ENCODE measurements at places on chromosomes 4 and X.
A peak's percentile ranks its signal among the peaks of the same experiment; 100 is the strongest.

- no peak for DNase-seq
Measured at GRCh38 chr4:53169695-53170617, 195.9 kb downstream of the SCFD2 start.

DNA sequence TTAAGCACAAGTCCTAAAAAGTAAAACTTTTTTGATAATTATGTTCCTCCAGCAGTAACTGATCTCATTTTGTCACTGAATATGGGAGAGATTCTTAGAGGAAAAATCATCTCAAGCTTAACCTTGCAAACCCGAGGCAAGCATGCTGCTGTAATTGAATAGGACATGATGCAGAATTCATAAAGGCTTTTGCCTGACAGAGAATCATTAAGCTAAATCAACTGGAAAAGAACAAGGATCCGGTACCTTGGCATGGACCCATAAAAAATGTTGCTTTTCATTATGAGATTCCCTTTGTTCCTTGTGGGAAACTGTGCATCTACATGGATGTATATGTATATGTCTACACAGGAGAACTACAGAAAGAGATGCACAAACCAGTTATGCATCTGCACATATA lies 149.1 kb downstream of the PAPSS1 start:
- no peak for DNase-seq

GRCh38 chr4:13778367-13778766 lies 150.8 kb upstream of the BOD1L1 start:
- DNase-seq = no peak

DNA sequence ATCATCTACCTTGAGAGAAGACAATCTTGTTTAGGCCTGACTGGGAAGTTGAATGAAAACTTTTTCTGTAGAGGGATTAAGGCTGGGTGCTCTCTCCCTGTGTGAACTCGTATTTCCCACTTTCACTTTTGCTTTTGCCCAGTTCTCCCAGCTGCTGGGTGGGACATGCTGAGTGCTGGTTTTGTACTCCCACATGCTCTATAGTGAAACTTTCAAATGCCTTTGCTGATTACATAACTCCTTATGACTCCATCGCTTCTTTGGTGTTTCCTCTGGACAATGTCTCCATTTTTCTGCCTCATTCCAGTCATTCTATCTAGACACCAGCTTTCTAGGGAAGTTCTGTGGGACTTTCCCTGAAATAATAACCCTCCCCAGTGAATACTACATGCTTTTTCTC lies 100.5 kb downstream of the CLNK start:
- no peak for DNase-seq

DNA sequence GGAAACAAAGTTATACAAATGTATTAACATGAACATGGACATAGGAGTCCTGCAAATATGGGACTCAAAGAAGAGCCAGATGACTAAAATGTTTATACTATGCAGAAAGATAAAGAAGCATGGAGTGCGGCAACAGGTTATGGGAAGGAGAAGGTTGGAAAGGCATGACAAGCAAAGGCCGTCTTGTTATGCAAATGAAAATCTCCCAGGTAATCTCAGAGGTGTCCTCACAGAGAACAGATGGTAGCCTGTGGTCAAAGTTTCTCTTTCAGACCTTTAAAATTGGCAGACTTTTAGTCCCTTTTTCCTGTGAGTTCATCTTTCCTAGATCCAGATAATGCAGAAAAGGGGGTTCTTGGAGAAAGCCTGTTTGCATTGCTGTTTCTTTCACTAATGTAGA lies 116.4 kb upstream of the BEND4 start:
- no peak for DNase-seq

GRCh38 chr4:76548704-76549103 lies 113.7 kb downstream of the SHROOM3 start:
- no peak for DNase-seq

GRCh38 chrX:154398668-154399526 lies 720 bp downstream of the RPL10 start:
- DNase-seq = peak; percentile 72

DNA sequence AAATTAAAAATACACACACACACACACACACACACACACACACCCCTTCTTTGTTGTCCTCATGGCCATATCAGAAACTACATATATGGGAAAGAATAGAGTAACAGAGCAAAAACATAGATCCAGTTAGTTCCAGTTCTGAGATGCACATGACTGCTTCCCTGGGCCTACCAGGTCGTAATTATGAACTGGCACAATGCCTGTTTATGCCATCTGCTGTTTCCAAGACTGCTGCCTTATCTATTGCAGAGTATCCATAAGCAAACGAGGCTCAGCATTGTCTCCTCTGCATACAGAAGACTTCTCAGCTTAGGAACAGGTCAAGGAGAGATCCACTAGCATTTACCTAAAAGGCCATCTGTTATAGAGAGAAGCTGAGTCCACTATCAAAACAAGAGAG lies 789.0 kb downstream of the TECRL start:
- no peak for DNase-seq

DNA sequence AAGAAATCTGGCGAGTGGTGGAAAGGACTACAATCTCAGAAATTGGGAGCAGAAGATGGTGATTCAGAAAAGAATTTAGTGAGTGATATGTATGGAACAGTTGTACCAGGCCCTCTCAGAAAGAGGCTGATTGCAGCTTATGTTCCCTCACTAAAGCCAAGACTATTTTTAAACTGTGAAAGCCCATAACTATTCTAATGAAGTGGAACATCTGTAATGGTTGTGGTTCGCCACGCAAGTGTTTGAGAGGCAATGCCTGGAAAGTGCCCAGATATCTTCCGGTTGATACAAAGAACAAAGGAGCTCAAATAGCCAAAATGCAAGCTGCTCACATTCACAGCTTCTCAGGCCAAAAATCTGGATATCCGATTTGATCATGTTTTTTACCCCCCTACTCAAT lies 1250.7 kb downstream of the RAPGEF2 start:
- no peak for DNase-seq

- peak; percentile 83 for DNase-seq
Measured at GRCh38 chr4:105708181-105709080, at the start of the genes GSTCD and INTS12. GSTCD (plus strand) TSS chr4:105708784; CDS start chr4:105717614, 8,830 bp downstream. INTS12 (minus strand) TSS chr4:105708689; CDS start chr4:105700005, 8,684 bp downstream.

- no peak for DNase-seq
Measured at GRCh38 chr4:10201381-10202223, 85.0 kb upstream of the WDR1 start.

DNA sequence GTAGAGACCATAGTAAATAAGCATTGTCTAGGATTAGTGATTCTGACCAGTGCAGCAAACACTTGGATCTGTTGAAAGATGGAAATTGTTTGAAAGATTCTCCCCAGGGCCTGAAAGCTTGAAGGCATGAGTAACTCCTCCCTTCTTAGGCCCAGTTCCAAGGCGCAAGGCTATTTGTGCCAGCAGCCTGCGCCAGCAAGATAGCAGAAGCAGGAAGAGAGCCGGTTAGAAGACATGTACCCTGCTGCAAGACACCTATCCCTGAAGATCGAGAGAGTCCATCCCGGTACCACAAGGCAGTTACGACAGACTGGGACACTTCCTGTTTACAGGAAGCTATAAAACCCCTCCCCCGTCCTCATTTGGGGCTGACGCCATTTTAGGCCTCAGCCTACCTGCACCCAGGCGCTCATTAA lies 72.4 kb upstream of the JADE1 start:
- no peak for DNase-seq

Data from stimulated activated CD4-positive, alpha-beta T cell treated with anti-CD3 and anti-CD28 coated beads, Interleukin-1b, Interleukin-23, amount 100 ng/mL, for 4 hours (primary cell).